Caudate nucleus (tissue), 63 donors: ENCODE measurements at places on chromosomes 3 and 15.
A peak's percentile ranks its signal among the peaks of the same experiment; 100 is the strongest.

DNA sequence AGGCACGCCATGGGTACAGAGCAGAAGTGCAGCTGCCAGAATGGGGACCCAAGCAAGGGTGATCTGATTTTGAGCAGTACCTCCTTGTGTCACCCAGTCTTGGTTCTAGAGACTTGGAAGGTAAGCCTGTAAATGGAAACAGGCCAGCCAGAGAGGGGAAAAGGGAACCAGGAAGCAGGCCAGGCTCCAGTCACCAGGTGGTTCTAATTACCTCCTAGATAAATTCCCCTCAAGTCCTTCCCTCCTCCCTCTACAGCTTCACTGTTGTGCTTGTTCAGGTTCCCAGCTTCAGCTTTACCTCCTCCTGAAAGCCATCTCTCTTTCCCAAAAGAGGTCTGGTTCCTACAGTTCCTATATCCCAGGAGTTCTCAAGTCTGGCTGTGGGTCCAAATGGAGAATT is 58.8 kb upstream of the SLC7A14 start:
- no peak for DNase-seq

- peak; percentile 65 for DNase-seq
These were observed 40.0 kb downstream of the PTPN23 start for GRCh38 chr3:47420511-47421484.

- DNase-seq: no peak
These were observed 141.6 kb upstream of the ARHGEF26 start for GRCh38 chr3:153979418-153980251.

DNA sequence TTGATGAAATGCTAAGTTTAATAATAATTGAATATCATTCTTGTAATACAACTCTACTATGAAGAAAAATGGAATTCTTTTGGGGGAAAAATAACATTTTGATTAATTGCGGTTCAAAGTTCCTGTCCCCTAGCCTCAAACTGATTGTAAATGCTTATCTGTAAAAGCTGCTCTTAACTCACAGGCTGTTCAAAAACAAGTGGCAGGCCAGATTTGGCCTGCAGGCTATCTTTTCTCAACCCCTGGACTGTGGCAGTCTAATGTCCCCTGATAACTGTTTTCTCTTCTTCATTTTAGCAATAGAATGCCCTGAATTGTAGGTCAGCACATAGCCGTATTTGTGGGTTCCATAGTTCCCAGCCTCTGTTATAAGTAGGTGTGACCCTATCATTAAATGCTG is 23.5 kb upstream of the SAMMSON start:
- DNase-seq: no peak

DNA sequence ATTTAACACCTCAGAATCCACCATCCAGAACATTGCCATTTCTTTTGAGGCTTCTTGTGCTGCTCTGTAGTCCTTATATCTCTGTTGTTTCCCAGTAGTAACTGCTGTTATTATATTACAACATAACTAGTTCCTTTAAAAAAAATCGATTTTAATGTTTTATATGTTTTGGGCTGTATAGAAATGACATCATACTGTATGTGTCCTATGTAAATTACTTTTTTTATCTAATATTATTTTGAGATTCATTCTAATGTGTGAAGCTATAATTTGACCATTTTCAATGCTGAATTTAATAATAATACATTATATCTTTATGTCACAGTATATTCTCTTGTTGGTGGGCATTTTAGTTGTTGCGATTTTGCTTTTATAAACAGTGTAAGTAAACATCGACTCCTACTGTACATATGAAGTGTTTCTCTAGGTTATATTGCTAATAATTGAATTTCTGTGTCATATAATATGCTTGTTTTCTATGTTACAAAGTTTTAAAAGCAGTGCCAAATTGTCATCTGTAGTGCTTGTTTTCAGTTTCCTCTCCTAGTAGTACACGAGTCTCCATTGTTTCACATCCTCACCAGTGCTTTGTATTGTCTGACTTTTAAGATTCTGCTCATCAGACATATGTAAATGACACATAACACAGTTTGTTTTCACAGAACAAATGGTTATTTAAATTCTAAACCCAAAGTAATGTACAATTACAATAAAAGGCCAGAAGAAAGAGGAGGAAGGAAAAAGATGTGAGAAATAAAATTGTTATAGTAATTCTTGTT is 172.0 kb upstream of the LRRFIP2 start:
- no peak for DNase-seq
